GM12892 (cell line): ENCODE measurements at places on chromosomes 2 and 18.

DNA sequence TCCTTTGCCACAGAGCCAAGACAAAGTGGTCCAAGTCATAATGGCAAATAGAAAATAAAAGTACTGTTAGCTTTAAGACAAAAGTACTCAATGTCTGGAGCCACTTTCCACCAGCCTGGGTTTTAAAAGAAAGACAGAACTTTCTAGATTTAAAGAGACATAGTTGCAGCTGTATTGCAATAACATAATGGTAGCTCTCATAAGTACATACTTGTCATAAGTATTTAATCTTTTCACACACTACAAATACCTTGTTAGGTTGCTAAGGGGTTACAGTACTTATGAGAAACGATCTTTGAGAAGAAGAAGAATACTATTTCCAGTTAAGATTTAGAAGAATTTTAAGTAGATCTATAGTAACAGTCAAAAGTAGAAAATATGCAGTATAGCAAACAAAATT lies 28.9 kb upstream of the AQP4 start:
- DNase-seq = no peak

- DNase-seq = no peak
These were observed 47.6 kb upstream of the STON1 start for GRCh38 chr2:48482313-48482712.

DNA sequence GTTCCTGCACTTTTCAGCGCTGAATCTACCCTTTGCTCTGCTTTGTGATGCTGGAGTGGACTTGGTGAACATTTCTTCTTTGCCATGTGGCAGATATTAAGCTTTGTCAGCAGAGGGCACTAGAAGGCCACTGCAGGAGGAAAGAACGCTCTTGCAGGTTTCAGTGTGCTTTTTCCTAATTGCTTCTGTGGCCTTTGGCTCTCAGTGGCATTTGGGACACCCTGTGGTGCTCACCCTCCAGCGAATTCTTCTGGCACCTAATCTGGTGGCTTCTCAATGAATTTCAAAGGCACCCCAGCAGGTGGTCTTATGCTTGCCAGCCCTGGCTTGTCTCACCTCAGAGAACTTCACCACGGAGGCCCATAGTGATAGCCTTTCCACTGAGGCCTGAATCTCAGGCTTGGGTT lies 146.7 kb downstream of the MYO3B start:
- DNase-seq = no peak

- DNase-seq = no peak
These were observed 215.4 kb downstream of the ZNF521 start for GRCh38 chr18:25136416-25137196.

GRCh38 chr2:219645631-219646527 lies 18.4 kb downstream of the SLC4A3 start:
- no peak for DNase-seq

DNA sequence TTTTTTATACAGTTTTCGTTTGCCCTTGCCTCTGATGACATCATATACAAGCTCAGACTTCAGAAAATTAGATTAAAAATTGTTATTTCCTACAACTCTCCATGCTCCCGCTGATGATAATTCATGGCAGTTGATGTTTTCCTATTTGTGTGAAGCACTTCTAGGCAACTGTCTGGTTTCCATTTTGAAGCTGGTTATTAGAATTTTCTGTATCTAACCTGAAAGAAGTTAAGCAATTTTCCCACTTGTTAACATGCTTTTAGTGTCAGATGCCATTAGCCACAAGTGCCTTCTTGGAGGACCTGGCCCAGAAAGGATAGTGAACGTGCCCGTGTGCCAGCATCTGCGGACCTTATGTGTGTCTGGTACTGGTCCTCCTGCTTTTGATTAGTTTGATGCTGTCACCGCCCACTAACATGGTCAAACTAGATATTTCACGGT lies 347.6 kb upstream of the RAB12 start:
- no peak for DNase-seq

- DNase-seq = no peak
These were observed 2.0 kb upstream of the ECEL1 start for GRCh38 chr2:232489516-232490220.

- DNase-seq = no peak
These were observed 348.8 kb upstream of the GULP1 start for GRCh38 chr2:187942876-187943275.

DNA sequence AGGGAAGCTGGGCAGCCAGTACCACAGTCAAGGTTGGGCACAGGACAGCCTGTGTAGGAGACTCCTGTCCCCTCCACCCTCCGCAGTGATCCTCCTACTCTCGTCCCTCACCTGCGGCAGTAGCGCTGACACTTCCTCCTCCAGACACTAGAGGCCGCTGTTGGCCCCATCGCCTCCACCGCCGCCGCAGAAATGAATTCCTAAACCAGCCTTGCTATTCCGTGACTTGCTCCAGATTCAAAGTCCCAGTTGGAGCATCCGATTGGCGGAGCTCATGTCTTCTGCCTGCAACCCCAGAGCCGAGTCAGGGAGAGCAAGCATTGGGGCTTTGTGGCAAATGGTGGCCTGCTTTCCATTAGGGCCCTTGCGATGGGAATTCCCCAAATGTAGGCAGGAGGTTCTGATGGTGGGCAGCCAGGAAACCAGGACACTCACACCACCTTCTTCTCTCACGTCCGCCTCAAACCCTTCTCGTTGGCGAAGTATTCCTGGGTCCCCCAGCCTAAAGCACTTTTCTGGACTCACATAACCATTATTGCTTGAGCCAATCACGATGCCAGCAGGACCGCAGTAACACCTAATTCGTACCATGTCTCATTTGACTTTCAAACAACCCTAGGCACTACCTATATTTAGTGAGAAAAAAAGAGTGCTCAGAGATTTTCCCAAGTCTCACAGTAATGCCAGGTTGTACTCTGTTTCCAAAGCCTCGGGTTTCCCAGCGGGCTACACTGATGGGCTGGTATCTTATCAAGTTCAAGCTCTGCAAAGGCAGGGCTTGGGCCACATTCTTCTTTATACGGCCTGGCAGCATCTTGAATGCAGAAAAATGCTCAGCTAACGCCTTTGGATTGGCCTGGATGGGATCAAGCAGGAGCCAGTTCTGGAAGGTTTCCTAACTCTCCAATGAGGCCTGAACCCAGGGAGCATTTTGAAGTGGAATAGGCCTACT lies 1.2 kb upstream of the DNAJB2 start:
- DNase-seq = no peak

DNA sequence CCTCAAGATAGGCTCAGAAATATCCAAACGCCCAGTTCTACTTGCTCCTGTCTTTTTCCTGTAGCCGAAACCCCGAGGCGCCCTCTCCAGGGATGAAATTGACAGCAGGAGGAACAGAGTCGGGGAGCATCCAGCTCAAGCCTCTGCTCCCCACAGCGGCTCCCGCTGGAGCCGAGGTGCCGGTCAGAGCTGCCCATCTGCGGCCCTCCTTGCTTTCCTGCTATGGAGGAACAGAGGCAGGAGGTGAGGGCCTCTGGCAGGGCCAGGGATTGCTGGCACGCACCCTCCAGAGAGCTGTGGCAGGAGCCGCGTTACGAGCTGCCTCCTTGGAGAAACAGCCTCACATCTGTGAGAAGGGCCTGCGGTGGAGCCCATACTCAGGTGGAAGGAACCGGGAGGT lies 172.1 kb downstream of the RNF144A start:
- DNase-seq = no peak

DNA sequence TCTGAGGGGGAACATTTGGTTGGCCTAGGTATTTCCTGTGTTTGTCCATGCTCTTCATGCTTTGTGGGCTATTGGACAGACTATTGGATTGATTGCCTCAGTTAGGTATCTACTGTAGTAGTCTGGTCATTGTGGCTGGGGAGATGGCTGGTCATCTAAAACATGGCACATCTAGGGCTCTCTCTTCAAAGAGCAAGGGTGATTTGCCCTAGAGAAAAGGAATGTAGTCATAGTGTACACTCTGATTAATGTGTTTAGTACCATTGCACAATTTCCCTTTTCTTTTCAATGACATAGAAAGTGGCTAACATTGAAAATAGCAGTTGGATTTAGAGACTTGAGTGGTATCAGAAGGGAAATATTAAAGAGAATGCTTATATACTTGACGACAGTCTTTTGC lies 114.3 kb downstream of the LCLAT1 start:
- DNase-seq = no peak

DNA sequence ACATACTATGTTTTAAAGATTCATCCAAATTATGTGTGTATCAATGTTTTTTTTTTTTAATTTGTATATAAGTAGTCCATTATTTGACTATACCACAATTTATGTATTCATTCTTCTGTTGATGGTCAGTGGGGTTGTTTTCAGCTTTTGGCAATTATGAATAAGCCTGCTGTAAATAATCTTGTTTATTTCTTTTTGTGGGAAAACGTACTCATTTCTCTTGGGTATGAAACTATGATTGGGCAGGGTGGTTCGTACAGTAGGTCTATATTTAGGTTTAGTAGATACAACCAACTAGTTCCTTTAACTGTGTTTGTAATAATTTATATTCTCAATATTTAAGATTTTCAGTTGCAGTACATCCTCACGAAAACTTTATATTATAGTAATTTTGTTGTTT lies 329.2 kb downstream of the LPIN1 start:
- DNase-seq = no peak

GRCh38 chr2:126645211-126645618 lies 10.7 kb upstream of the GYPC start:
- no peak for DNase-seq

DNA sequence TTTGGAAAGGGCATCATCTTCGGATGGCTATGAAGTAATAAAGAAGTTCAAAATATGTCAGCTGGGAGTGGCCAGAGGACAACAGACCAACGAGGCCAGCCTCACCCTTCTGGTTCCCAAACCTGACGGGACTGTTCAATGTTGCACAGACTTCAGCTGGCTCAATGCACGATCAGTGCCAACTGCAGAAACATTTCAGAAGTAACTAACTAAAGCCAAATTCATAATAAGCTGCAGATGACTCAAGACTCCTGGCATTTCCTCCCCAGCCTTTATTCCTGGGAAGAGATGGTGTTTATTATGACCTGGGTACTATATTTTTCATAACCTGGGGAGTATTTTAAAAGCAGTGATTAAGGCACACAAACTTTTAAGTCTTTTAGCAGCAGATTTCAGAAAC lies 3.8 kb upstream of the ATP6V1C2 start:
- no peak for DNase-seq

- no peak for DNase-seq
These were observed 5.0 kb upstream of the CNGA3 start for GRCh38 chr2:98341241-98341640.

DNA sequence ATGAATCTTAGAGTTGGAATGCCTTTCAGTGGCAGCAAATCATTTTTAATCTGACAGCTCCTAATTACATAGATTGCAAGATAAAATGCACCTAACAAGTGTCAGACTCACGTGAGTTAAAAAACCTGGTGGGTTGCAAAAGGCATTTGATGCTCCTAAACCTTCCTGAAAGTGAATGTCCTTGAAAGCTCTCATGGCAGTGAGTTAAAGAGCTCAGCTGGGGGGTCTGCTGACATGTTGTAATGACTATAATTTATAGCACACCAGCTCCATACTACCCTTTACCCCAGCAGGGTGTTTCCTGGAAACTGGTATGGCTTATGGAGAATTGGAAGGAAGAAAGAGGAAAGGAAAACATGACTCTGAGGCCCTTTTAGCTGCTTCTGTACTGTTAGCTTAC lies 91.9 kb upstream of the CAVIN2 start:
- DNase-seq = no peak

- DNase-seq = no peak
These were observed 122.9 kb downstream of the ATAD2B start for GRCh38 chr2:23803965-23804542.
